ENCODE measurements at places on chromosomes 6 and 20. TPM values are rescaled to one million over a fixed set of nuclear protein-coding genes. Genes with fewer than 3 reads are reported as not detected.

TCFL5 gene
- 5.4 TPM for total RNA-seq

THBD gene
- 17.1 TPM for total RNA-seq

MACROD2 gene
- total RNA-seq, result 0.79 TPM

GABRR1 gene
- total RNA-seq, result not detected

SMLR1 gene
- total RNA-seq, result not detected

DNA sequence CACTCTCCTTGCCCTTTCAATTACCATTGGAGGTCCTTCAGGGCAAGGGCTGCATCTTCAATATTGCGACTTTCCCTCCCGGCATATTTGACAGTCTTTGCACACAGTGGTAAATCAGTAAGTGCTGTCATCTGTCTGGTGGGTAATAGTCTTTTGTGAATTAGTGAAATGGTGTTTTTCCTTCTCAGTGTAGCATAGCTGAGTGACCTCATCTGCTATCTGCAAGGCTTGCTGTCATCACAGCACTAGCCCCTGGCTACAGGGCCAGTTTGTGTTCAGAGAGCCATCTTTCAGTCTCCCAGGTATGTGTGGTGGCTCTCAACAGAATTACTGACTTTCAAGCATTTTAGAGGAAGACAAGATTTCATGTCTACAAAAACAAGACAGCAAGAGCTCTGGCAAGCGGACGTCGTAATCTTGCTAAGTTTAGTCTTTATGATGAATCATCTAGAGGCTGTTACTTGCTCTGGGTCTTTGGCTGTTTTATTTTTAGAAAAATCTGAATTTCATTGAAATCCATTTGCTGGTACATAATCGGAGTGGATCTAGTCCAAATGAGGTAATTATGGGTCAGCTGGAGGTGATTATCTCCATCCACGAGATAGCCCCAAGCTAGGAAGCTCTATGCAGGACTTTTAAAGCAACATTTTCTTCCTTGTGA, 528.9 kb downstream of the EPM2A start:
- DNase-seq, result no peak

DNA sequence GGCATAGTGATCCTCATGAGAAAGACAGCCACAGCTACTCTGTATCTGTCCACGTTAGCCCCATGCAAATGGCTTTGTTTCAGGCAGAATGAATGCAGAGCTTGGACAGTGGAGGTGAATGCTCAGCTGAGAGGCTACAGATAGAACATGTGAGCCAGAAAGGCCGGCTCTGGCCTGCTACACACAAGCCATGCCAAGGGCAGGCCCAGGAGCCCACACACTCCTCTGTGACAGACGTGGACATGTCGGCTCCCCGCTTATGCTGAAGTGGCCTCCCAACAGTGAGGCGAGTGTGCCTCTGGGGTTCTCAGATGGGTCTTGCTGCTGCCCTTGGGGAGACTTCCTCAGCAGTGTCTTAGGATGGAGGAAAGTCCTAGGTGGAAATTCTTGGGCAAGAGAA, 159.6 kb downstream of the SYNDIG1 start:
- no peak for DNase-seq

- DNase-seq, result no peak
These were observed 6.6 kb downstream of the ECI2 start for GRCh38 chr6:4128748-4129147.

- DNase-seq, result no peak
These were observed 33.9 kb upstream of the TNFRSF21 start for GRCh38 chr6:47343600-47343999.

GRCh38 chr6:56484669-56485068, 158.0 kb downstream of the DST start:
- no peak for DNase-seq

DNA sequence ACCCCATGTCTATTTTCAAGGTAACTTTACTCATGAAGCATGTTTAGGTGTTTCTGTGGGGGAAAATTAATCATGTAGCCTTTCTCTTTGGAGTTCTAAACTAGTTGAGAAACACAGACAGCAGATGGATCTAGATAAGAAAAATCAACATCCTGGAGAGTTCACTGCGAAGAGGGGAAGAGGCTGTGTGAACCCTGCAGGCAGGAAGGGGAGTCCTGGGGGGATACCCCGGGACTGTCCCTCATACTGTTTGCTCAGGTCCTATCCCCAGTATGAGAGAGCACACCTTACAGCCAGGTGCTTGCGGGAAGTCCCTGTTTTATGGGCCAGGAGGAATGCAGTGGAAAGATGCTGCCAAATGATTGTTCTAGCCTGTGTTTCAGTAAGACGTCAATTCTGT, 32.7 kb downstream of the CHMP4B start:
- no peak for DNase-seq

DNA sequence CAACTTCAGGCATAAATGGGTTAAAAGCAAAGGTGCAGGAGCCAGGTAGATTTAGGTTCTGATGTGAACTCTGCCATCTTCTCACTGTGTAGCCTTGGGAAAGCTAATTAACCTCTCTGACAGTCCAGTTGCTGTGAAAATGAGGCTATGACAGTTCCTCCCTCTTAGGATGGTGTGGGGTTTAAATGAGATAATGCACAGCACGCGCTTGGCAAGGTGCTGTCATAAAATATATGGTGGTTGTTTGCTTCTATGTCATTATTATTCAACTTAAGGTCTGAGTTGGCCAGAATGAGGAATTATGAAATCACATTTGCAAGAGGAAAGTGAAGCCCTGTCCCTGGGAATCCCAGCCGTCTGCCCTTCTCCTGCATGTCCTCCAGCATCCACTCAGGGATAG, 15.5 kb upstream of the BCAS1 start:
- DNase-seq, result no peak

DNA sequence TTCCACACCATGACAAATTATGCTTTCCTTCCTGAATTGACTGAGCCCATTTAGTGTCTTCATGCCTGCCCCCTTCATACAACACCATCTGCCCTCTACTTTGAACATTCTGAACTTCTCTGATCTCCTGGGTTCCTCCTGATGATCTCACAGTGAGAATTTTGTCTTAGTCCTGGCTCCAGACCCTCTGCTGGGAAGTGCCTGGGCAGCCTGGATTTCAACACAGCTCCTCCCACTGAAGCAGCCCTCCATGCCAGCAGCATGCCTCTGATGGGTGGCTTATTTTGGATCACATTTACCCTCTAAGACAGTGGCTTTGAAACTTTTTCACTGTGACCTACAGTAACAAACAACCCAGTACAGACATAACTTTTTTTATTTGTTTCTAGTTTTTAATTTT, 41.5 kb downstream of the DSE start:
- DNase-seq, result no peak

DNA sequence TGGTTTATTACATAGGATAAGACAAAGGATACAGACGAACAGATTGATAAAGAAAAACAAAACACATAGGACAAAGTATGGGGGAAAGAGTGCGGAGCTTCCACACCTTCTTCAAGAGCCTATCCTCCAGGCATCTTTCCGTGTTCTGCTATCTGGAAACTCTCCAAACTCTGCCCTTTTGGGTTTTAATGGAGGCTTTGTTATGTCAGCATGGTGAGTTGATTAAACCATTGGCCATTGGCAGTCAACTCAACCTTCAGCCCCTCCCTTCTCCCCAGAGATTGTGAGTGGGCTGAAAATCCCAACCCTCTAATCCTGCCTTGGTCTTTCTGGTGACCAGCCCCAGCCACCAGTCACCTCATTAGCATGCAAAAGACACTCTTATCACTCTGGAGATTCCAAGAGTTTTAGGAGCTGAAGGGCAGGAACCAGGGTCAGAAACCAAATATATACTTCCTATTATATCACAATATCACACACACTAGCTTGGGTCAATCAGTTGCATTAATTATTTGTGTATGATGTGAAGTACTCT, 23.8 kb downstream of the HLA-DOB start:
- DNase-seq, result no peak

GRCh38 chr6:65259059-65259458, 448.0 kb downstream of the EYS start:
- no peak for DNase-seq

DNA sequence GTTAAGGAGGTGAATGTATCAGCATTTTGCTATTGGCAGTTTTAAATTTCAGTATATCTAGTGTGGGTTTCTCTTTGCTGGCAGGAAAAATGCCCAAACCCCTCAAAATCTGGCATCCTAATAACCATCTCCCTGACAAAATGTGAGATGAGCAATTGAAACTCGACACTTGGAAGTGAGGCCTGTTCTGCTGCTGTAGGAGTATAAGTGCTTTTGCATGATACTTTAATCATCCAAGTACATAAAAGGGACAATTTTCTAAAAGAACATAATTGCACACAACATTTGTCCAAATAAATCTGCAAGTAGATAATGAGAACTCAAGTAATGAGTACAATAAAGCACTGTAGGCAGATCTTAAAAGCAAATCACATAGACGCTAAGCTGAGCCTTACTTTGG, 36.5 kb downstream of the LAMP5 start:
- no peak for DNase-seq

DNA sequence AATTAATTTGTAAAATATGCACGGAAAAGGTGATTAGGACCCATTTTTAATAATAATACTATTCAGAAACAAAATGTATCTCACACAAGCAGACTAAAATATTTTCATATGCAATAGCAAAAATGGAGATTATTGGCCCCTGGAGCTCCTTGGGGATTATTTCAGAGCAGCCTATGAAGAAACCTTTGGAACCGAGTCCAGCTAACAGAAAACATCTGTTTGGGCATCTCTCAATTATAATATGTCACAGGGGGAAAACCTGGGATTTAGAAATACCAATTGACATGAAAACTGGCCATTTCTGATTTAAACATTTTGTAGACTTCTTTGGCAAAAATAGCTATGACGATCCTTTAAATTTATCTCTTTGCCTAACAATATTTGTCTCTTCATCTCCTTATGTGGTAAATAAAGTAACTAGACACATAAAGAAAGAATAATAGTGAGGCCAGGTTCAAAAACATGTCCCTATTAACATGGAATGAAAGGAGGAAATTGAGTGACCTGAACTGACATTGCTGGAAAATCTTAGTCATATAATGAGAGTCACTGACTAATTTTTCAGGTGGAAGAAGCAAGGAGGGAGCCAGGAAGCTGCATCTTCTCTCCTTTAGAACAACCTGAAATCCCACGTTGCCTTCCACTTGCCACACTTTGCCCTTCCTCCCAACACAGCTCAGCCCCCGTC, 199.0 kb downstream of the SOD2 start:
- no peak for DNase-seq

DNA sequence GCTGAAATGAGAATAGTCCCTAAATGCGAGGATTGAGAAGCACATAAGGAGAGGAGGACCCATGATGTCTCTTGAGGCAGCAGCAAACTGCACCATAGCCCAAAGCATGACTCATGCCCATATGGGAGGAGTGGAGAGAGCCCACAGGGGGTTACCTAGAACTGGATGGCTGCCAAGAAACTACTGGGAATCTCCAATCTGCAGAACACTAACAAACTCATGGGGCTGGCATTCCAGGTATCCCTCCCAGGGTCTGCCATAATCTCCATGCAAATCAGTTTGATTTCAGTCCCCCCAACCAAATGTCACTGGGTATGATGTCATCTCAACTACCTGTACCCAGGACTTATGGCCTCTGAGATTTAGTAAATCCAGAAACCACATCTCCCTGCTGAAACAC, 410.5 kb downstream of the PTPRT start:
- DNase-seq, result no peak

- no peak for DNase-seq
These were observed 107.7 kb upstream of the RALGAPA2 start for GRCh38 chr20:20820104-20820503.

DNA sequence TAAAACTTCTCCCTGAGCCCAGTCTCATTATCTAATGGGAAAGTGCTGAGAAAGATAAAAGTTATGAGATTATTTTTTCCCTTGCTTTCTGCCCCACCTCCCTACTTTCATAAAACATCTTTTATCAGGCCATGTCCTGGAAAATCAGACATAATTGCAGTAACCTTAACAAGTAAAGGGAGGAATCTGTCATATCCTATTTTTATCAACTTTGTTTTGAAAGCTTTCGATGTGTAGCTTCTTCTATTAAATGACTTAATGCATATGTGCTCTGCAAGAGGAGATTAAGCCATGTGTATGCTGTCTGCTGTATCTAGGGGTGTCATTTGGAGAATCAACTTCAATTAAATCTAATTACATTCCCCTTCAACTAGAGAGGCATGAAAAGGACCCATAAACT, 408.9 kb downstream of the CBLN4 start:
- DNase-seq, result no peak

DNA sequence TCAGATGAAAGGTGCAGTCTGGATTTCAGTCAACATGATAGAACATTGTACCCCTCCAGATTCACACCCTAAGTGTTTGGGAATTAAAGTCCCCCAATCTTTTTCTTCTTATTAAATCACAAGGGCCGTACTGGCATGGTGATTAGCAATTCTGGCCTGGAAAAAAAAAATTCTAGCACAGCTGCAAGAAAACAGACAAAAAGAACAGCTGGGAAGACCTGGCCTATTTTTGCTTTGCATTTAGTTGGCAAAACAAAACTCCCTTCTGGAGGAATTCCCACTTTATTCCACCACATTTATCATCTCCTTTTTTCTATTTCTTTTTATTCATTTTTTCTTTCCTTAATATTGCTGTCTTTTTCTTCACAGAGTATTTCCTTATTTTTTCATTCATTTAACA, 39.8 kb upstream of the AKAP12 start:
- DNase-seq, result no peak

DNA sequence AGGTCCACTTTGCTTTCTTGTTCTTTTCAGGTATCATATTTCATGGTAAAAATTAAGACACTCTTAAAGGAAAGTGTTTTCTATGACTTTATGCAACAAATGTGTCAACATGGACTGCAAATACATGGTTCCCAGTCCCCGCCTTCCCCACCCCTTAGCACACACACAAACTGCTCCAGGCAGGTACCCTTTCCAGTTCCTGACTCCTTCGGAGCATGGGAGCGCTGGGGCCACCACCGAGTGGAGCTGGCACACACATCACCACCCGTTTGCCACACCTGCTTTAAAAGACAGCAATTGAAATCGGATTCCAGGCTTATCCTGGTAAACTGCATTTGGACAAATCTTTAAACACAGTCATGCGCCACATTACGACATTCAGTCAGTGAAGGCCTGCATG, 22.2 kb downstream of the RNASET2 start:
- DNase-seq, result no peak

- no peak for DNase-seq
These were observed 72.0 kb downstream of the GMDS start for GRCh38 chr6:2173203-2173961.

DNA sequence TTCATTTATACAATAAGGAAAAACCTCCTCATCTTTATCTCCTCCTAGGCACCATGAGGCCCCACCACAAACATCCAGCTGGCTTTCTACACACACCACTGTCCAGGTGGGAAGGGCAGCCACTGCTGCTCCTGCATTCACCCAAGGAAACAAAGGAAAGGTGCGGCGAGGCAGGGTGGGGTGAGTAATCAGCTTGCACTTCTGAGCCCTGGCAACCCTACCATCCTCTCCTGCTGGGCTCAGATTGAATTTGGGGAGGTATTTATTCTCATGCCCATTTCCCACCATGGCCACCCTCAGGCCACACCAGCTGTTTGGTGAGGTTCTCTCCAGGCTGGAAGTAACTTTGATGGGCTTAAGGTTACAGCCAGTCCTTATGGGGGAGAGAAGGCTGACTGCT, 31.2 kb upstream of the SPDEF start:
- DNase-seq, result no peak
